ENCODE measurements at places on chromosomes 7 and 10.

GRCh38 chr7:8057566-8057965 is 89.0 kb downstream of the GLCCI1 start:
- DNase-seq = no peak

- no peak for DNase-seq
Measured at GRCh38 chr10:69453795-69454194, 2.5 kb downstream of the TSPAN15 start.

DNA sequence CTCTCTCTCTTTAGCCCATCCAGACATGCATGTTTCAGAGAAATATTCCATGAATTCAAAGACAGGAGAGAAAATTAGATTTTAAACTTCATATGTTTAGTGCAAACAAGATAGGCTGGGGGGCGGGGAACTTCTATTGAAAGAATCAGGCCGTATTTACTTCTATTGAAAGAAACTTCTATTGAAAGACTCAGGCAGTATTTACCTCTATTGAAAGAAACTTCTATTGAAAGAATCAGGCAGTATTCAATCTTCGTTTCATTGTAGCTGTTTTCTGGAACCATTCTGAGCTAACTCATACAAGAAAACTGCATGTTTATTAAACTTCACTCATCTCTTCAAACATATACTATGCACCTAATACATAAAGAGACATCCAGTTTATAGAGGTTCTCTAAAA is 123.1 kb downstream of the TYW1B start:
- DNase-seq = no peak

DNA sequence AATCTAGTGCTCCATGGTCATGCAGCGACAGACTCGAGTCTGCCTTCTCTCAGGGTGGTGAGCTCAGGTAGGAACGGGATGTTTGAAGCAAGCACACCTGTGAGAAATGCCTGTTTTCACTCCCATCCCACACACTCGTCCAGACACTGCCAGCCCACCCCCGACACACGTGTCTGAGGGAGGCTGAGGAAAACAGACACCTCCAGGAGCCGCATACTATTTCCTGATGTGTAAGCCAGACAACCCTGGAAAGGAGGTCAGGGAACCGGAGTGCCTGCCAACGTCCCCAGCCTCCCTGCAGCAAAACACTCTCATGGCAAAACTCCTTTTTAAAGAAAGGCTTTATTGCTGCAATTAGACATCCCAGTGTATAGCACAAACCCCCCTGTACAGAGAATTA is 80.2 kb downstream of the ALOX5 start:
- DNase-seq = no peak

GRCh38 chr10:89670926-89671325 is 25.9 kb upstream of the PANK1 start:
- DNase-seq = no peak

- DNase-seq = no peak
Measured at GRCh38 chr7:106952658-106953231, 87.7 kb downstream of the PIK3CG start.

- DNase-seq = no peak
Measured at GRCh38 chr10:44313761-44314165, 71.1 kb downstream of the CXCL12 start.

DNA sequence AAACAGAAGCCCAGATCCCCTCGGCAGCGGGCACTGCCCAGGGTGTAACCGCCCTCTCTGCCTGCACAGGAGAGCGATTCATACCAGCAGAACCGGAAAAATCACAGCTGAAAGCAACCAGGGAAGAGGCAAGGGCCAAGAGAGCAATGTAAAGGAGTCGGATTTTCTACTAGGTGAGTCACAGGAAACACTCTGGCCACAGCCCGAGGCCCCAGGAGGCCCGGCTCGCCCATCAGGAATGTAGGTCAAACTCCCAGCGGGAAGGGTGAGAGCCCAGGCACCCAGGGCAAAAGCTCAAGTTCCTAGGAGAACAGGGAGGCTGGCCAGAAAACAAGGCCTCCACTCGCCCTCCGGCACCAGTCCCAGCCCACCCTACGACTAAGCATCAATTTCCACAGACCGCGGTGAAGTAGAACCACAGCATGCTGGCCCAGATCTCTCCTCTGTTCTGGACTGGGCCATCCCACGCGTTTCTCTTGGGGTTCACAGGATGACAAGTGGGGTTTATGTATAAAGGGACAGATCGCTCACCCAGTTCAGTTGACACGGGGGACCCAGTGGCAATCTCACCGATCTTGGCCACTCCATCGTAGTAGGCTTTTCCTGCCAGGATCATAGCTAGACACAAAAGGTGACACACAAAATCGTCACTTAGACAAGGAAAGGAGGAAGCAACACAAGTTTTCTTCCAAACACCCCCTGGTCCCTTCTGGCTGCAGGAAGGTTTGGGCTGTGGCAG is 46.2 kb downstream of the BAIAP2L1 start:
- no peak for DNase-seq

DNA sequence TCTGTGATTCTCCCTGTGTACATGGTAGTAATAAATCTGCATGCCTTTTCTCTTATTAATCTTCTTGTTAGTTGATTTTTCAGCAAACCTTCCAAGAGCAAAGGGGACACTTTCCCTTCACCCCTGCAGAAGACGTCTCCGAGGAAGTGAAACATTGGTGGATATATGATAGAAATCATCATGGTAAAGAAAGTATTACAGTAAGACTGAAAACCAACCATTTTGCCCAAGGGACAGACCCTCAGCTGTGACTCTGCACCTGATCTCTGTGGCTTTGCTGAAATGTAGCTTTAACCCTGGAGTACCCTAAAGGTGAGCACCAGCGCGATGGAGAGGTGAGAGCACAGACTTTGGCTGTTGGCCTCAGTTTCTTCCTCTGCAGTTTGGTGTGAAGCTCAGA is 32.8 kb upstream of the MYO3A start:
- DNase-seq = no peak

DNA sequence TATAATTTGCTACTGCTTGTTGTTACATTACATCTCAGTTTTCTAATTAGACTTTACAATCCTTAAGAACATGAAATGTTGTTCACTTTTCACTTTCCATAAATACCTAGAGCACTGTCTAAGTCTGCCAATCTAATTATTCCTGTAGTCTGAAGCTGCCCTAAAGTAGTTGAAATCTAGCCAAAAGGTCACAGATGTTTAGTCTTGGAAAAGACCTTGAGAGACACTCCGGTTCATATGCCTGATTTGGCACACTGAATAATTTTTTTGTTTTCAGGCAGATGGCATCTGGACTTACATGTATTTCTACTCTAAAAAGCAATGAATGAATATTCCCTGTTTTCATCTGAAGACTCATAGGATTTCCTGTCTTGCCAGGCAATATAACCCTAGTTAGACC is 359.1 kb downstream of the ANKRD7 start:
- DNase-seq = no peak

- DNase-seq = no peak
Measured at GRCh38 chr10:103086261-103086660, 106.8 kb downstream of the NT5C2 start.

DNA sequence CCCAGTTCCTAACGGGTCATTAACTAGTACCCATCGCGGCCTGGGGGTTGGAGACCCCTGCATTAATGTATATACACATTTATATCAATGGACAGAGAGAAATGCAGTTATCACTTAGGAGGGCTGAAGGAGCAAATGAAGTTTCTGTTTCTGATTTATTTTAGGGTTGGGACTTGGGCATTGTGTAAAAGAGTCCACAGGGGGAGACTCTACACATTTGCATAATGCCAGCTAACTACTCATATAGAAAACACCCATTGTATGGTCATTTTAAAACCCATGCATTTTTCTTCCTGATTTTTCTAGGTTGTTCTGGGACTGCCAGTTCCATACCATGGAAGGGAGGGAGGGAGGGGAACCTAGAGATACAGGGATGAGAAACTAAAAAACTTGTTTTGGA is 23.5 kb downstream of the BCCIP start:
- no peak for DNase-seq

DNA sequence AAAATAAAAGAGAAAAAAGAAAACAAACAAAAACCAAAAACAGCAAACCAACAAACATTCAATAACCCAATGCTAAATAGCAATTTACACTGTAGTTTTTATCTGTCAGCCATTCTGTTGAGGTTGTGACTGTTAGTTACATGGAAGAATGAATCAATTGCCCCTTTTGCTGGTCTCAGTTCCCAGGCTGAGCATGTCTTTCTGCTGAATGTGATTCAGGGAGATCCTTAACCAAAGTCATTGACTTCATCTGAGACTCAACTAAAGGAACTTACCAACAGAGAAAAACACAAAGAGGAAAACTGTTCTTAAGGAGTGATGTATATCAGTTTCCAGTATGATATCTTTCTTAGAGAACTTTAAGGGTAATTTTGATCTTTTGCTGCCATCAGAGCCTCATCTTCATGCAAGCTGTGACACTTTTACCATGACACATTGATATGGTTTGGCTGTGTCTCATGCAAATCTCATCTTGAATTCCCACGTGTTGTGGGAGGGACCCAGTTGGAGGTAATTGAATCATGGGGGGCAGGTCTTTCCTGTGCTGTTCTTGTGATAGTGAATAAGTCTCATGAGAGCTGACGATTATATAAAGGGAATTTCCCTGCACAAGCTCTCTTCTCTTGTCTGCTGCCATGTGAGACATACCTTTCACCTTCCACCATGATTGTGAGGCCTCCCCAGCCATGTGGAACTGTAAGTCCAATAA is 469.8 kb downstream of the KIF20B start:
- DNase-seq = no peak

DNA sequence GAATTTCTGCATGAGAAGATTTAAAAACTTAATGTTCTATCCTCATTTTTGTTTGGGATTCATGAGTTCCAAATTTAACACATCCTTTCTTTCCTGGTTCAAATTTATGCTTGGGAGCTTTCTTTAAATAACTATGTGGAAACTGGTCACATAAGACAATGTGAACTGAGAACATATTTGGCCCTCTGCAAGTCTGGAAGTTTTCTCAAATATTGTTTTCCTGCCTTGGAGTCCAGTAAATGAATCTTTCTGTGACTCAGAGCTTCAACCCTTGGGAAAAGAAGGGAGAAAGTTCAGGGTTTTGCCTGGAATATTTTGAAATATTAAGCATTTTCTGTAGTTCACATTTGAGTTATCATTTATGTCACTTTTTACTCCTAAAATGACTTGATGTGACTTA is 559.0 kb upstream of the NRP1 start:
- DNase-seq = no peak

- no peak for DNase-seq
Measured at GRCh38 chr7:108463613-108464012, 7.4 kb upstream of the NRCAM start.

- no peak for DNase-seq
Measured at GRCh38 chr7:27188386-27189294, 3.6 kb upstream of the HOXA11 start.

DNA sequence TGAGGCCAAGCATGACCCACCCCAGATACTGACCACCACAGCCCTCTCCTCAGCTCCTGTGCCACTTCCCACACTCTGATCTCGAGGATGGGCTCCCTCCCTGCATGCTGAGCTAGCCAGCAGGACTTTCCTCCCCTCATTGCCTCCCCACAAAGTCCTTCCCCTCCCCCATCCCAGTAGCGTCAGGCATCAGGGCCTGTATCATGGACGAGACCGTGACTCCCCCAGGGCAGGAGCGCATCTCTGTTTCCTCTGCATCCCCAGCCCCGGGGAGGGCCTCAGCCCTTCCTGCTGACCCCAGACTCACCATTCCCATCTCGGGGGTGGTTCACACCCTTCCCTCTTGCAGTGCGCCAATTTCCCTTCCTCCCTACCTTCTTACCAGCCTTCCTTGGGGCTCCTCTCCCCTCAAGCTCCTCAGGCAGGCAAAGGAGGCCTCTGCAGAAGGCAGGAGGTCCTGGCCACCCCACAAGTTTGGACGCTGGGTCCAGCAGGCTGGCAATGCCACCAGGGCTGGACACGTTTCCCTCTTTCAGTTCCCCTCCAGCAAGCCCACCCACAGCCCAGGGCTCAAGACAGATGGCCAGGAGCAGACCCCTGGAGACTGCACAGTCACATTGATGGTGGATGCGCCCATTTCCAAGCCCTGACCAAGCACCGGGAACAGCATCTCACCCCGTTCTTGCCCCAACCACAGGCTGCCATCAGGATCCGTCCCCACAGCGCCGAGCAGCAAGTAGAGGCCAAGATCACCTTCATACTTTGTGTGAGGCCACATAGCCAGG is 36.5 kb downstream of the GRID1 start:
- no peak for DNase-seq

- no peak for DNase-seq
Measured at GRCh38 chr10:21048068-21048467, 151.0 kb upstream of the NEBL start.

DNA sequence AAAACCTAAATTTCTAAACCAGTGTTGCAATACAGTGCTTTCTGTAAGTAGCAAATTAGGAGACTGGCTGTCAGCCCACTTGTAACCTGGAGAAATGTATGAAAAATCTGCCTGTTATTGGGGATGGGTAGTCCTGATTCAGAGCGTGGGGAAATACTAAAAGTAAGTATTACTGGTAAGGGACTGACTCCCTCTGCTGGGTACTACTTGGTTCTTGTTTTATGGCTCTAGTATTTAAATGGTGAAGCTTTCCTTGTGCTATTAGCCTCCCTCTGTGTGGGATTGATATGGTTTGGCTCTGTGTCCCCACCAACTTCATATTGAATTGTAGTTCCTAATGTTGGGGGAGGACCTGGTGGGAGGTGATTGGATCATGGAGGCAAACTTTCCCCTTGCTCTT is 886.1 kb downstream of the SORCS1 start:
- no peak for DNase-seq

DNA sequence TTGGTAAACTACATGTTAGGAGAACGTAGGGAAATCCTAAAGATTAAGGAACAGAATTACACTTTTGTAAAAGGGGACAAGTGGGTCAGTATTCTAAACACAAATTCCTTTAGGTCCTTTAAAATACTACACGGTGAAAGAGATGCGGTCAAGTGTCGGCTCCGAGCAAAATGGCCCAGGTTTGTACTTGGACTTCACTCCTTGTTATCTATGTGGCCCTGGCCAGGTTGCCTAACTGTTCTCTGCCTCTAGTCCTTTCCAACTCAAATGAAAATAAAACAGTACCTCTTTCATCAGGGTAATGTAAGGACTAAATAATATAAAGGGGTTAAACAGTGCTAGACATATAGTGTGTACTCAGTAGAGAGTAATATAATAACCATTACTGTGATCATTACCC is 344.8 kb downstream of the PARD3 start:
- no peak for DNase-seq

DNA sequence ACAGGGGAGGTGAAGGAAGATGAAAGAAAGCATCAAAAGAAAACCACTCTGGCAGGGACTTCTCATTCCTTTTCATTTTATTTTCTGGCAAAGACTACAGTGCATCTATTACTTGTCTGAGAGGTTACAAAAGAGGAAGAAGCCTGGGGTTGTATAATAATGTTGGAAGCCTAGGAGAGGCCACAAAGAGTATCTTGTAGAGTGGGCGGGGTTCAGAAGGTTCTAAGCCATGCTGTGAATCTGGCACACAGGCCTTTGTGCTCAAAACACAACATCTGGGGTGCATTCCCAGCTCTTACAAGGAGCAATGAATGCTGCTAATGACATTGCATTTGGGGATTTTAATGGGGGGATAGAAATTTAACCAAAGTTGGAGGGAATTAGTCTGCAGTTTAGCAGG is 49.4 kb downstream of the MRPL32 start:
- no peak for DNase-seq

Data from cortex of kidney (tissue), 1 donor.